ENCODE measurements at places on chromosomes 6 and 20.

- peak; percentile 92 for DNase-seq
Observed at GRCh38 chr6:163955096-163955495, 540.6 kb downstream of the QKI start.

GRCh38 chr20:15767999-15768741 lies 805.1 kb downstream of the KIF16B start:
- DNase-seq, result no peak

DNA sequence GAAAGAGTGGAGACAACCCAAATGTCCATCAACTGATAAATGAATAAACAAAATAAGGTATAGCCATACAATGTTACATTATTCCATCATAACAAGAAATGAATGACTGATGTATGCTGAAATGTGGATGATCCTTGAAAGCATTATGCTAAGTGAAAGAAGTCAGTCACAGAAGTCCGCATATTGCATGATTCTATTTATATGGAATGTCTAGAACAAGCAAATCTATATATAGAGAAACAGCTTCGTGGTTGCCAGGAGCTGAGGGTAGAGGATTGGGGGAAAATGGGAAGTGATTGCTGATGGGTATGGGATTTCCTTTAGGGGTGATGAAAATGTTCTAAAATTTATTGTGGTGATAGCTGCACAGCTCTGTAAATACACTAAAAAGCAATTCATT lies 196.8 kb downstream of the ATXN1 start:
- DNase-seq, result peak; percentile 81

GRCh38 chr6:80009531-80009930 lies 5.1 kb downstream of the TTK start:
- DNase-seq, result no peak

DNA sequence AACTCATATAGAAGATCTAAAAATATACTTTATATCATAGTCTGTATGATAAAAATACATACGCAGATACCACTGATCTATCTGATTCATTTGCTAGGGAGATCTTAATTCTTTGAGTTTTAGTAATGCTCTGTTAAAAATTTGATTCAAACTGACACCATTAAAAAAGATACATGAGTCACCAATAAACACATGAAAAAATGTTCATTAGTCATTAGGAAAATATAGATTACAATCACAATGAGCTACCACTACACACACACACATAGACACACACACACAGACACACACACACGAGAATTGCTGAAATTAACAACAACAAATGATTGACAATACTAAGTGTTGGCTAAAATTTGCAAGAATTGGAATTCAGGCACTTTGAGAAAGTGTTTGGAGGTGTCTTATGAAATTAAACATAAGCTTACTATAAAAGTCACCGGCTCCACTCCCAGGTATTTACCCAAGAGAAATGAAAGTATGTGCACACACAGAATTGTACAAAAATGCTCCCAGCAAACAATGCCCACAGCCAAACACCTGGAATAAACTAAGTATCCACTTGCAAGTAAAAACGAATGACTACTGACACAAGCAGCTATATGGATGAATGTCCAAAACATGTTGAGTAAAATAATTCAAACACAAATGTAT lies 117.7 kb upstream of the GGTLC1 start:
- DNase-seq, result peak; percentile 48

Measured in fibroblast of skin of scalp (primary cell).